Mammary epithelial cell (primary cell): ENCODE measurements at places on chromosomes 11 and 22. TPM values are rescaled to one million over a fixed set of nuclear protein-coding genes. Genes with fewer than 3 reads are reported as not detected.

GRCh38 chr11:95939091-95939490 lies 15.2 kb upstream of the MTMR2 start:
- DNase-seq, result no peak

DNA sequence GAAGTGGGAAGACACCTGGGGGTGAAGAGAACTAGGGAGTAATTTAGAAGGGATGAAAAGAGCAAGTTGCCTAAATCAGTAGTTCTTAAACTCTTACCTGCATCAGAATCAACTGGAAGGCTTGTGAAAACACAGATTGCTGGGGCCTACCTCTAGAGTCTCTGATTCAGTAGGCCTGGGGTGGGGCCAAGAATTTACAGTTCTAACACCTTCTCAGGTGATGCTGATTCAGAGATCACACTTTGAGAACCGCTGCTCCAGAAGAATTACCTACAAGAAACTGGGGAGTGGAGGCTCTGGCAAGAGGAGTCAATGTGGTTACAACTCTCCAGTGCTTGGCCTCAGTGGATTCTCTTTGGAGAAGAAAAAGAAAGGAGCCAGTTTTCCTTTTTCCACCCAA lies 128.7 kb downstream of the C11orf58 start:
- DNase-seq, result peak; percentile 69

Gene C1QTNF5
- 0.07 TPM for polyA plus RNA-seq

GRCh38 chr11:113023228-113023627 lies 62.0 kb downstream of the NCAM1 start:
- peak; percentile 61 for DNase-seq

GRCh38 chr11:76684516-76684915 lies 14.0 kb upstream of the LRRC32 start:
- no peak for DNase-seq

DNA sequence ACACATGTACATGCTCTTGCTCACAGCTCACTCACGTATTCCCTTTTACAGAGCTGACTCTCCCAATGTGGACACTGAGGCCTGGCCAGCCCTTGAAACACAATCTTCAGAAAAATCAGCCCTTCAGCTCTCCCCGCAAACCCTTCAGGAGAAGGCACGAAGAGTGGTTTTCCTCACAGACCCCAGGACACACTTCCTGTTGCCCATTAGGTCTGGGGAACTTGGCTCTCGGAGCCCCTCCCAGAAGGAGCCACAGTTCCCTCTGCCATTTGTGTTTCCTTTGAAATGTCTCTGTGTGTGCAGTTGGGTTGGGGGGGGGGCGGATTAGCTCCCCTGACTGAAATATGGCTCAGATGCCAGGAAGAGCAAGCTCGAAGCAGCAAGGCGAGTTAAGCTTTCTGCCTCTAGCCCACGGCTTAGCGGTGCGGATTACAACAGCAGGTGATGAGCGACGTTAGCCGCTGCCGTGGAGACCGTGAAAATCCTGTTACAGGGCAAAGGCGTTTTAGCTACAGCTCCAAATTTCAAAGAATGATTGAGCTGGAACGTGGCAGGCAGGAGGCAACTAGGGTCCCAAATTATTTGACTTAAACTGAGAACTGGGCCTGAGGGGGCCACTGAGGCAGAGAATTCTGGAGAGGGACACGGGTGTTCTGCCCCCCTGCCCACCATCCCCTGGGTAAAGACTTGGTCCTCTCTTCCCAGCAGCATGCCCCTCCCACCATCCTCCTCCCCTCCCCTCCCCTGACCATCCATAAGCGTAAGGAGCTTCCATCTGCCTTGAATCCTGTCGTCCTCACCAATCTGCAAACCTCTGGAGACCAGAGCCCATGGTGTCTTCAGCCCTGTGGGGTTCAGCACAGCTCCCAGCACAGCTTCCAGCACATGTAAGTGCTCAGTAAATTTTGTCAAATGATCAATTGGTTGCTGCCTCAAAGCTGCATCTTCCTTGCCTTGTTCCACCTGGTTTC lies 598.6 kb downstream of the BUD13 start:
- DNase-seq, result no peak

GRCh38 chr22:47724751-47725150 lies 962.3 kb downstream of the TBC1D22A start:
- DNase-seq, result no peak

DNA sequence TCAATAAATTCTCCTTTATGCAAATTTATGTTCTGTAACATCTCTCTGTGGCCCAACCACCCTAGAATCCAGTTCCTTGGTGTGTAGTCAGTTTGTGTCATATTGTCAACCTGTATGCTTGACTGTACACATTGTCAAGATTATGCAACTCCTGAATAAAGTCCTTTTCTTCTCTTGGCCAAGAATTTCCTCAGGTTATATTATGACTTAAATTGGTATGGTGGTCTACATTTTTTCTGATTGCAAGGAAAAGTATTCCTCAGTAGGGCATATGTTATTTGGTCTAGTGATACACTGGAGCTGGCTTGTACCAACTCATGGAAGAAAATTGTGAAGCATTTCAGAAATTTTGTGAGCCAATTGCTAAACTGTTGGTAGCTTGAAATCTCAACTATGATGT lies 482.8 kb upstream of the CHORDC1 start:
- DNase-seq, result no peak

DNA sequence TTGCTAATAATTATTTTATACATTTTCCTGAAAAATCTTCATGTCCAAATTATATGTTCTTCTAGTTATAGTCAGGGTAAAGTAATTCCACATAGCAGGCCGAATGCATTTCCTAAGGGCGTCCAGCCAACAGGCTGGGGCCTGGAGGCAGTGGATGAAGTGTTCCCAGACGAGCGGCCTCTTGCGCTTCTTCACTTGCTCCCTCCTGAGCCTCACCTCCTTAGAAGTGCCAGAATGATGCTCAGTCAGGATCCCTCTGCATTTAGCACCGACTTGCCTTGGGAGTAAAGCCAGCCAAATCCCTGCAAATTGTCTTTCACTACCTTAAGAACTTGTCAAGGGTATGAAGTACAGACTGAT lies 1.5 kb downstream of the OLFML1 start:
- DNase-seq, result no peak

GRCh38 chr22:37701141-37701786 lies 4.4 kb downstream of the TRIOBP start:
- DNase-seq, result no peak

- peak; percentile 14 for DNase-seq
Measured at GRCh38 chr11:43419460-43419859, 60.7 kb downstream of the TTC17 start.

Gene CLMP
- 95.5 TPM for polyA plus RNA-seq

GRCh38 chr11:73995731-73996130 lies 13.1 kb upstream of the UCP2 start:
- DNase-seq, result no peak

Gene APOA4
- not detected for polyA plus RNA-seq

- DNase-seq, result no peak
Measured at GRCh38 chr11:63719987-63720386, 38.7 kb downstream of the RTN3 start.

Gene PLAAT4
- polyA plus RNA-seq, result 3.5 TPM
